ENCODE measurements at places on chromosomes 2 and 18.
A peak's percentile ranks its signal among the peaks of the same experiment; 100 is the strongest.

DNA sequence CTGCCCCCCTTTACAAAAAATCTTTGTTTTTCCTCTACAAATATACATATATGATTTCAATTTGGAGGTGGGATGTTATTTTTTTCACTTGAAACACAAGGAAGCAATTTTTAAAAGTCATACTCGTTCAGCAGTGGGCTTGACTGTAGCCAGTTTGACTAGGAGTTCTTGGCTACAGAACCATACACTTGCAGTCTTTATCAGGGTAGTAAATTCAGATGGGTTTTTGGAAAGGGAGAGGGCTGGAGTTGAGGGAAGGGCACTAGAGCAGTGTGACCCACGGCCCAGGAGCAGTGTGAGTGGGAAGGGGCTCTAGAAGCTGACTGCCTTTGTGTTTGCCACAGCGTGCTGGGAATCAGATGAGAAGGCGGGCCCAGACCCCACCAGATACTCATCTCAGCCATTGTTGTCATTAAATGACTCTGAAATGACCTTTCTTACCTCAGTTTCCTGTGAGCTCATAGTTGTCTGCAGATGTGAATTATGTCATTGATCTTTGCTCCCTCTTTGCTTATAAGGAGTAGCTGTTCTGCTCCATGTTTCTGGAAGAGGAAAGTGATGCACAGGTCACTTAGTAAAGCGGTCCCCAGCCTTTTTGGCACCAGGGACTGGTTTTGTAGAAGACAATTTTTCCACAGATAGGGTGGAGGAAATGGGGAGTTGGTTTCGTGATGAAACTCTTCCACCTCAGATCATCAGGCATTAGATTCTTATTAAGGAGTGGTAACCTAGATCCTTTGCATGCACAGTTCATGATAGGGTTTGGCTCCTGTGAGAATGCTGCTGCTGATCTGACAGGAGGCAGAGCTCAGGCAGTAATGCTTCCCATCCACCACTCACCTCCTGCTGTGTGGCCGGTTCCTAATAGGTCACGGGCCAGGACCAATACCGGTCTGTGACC is 116.8 kb downstream of the SPTBN1 start:
- DNase-seq: no peak

GRCh38 chr18:37502601-37503000 is 63.0 kb downstream of the CELF4 start:
- DNase-seq: no peak

DNA sequence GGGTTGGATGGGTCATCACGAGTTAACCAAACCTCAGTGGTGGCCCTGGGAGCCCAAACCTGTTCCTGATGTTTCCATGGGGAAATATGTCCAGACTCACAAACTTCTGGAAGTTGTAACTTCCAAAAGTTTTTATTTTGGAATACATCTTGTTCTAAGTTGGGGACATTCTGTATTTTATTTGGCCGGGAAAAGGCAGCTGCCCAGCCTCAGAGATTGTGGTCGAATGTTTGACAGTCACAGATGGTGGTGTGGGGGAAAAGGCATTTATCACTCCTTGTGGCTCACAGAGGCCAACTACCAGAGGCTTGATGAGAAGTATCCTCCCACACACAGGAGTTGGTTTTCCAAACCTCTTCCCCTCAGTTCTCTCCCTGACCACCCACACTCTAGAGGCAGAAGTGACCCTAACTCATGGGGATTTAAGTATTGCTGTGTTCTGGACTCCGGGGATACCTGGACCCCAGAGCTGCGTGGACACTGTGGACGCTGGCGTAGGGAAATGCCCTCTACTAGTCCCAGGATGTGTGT is 124.7 kb upstream of the PPP1CB start:
- no peak for DNase-seq

DNA sequence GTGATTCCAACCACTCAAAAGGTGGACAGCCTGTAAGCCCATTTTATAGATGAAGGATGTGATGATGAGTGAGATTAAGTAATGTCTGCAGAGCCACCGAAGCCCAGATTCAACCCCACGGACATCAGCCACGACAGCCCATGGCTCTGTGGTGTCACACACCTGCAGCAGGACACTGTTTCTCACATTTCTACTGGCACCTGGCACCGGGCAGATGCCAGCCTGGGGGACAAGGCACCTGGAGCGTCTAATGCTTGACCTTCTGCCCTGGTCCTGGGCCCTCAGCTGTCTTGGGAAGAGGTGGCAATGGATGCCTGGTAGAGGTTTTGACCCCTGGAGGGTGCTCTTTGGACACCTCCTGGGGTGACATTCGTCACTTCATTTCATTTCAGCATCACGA is 176.3 kb downstream of the ANAPC1 start:
- DNase-seq: no peak

- DNase-seq: no peak
Observed at GRCh38 chr2:129802290-129802689, 177.2 kb upstream of the RAB6C start.

DNA sequence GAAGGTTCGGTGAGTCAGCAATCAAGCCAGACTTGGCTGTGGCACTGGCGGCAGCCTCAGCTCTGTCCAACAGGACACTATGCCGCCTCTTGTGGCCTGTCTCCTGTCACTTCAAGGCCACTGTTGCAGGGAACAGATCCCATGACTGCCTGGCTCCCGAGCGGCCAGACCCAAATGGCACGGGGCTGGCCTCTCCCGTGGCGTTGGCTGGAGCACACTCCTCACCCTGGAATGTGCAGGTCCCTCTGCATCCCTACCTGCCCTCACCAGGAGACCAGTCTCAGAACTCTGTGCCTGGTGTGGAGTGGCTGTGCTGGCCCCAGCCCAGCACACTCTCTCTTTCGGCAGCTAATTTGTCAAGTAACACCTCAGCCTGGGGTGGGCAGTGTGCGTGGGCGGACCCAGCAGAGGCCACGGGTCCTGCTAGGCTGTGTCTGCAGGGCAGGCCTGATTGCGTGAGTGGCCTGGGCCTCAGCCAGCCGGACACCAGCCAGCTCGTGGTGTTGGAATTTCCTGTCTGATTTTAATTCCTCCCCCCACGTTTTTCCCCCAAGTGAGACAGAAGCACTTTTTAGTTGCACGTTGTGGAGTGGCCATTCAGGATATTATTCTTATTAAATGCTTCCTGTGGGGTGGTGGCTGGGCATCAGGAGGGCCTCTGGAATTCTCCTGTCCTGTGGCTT is 179.3 kb downstream of the GLI2 start:
- no peak for DNase-seq

DNA sequence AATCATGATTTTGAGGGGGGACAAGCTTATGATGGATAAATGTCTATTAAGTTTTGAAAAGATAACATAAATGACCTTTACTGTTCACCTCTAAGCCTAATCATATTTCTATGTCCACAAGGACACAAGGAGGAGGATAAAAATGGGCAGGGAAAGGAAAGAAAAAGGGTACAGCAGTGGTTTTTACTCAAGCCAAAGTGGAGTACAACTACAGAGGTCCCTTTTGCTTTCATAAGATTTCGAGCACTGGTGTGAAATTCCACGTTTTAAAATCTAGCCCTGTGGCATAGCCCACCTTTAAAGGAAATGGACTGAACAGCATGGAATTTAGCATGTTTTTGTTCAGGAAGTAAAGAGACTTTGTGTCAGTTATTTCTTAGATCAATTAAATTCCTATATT is 19.2 kb downstream of the FN1 start:
- no peak for DNase-seq

DNA sequence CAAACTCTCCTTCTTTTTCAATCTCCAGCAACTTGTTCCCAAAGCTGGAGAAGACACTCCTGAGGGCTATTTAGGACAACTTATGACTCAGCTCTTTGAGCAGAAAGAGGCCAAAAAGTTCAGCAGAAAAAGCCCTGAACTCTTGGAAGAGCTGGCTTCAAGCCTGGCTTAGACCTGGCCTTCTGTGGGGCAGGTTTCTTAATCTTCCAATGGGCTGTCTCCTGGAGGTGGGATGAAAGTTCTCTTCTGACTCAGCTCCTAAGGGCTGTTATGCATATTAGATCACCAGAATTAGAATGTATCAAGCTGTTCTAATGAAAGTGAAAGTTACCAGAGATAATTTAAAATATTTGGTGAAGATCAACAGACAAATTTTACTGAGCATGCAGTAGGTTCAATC is 129.4 kb downstream of the RAD51AP2 start:
- DNase-seq: no peak

DNA sequence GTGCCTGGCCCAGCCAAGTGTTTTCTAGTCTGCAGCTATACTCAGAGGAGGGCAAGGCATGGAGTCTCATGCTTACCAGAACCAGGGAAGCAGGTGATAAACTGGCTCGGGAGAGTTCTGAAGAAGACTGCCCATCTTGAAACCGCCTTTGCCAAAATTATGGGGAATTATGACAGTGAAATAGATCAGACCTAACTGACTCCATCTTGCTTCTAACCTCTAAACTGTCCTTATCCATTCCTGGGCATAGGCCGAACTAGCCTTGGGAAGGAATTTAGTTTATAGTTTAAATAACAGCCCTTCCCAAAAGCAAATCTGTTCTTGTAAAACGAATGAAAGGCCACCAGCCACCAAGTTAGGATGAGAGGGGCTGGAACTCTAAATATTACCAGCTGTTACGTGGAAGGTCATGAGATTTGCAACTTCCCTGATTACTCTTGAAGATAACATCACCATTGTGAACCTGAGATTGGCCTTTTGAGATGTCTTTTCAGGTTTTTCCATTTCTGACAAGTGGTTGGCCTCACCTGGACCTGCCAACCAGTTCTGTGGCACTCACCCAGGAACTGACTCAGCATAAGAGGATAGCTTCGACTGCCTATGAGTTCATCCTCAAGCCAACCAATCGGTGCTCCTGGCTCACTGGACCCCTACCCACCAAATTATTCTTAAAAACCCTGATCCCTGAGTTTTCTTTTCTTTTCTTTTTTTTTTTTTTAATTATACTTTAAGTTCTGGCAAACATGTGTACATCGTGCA is 23.4 kb downstream of the CHCHD5 start:
- DNase-seq: no peak

DNA sequence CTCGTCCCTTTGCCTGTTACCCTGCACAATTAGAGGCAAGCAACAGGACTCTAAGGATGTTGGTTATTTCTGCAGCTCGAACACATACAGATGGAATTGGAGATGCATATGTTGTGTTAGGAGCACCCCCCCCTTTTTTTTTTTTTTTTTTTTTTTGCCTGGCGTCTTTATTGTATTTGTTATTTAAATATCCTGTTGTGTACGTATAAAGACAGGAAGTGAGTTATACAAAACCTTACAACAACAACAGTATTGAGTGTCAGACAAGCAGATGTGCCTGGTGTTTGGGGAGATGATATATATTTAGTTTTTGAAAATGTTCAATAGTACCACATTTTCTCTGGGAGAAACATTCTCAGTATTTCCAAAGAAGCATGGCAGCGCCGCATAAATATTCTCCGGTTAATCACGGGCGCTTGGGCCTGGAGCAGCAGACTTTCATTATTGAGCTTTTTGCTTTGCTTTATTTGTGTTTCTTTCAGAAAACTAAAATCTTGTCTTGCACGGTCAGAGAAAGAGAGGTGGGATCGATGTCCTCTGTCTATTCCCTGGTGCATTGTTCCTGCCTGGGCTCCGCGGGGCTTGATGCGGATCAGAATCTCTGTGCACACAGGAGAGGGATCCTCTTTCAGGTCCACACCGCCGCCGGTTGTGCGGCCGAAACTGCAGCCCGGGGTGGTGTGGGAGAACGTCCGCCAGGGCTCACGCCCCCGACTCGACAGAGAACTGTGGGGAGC is 23.2 kb upstream of the ZNF516 start:
- DNase-seq: peak; percentile 67

GRCh38 chr2:227703280-227703732 is 14.5 kb downstream of the SLC19A3 start:
- DNase-seq: no peak

- DNase-seq: no peak
Observed at GRCh38 chr2:26644188-26644835, 3.1 kb upstream of the CIB4 start.

- no peak for DNase-seq
Observed at GRCh38 chr2:213187833-213188532, 36.6 kb upstream of the IKZF2 start.

- no peak for DNase-seq
Observed at GRCh38 chr2:207321514-207321913, 155.8 kb upstream of the KLF7 start.

DNA sequence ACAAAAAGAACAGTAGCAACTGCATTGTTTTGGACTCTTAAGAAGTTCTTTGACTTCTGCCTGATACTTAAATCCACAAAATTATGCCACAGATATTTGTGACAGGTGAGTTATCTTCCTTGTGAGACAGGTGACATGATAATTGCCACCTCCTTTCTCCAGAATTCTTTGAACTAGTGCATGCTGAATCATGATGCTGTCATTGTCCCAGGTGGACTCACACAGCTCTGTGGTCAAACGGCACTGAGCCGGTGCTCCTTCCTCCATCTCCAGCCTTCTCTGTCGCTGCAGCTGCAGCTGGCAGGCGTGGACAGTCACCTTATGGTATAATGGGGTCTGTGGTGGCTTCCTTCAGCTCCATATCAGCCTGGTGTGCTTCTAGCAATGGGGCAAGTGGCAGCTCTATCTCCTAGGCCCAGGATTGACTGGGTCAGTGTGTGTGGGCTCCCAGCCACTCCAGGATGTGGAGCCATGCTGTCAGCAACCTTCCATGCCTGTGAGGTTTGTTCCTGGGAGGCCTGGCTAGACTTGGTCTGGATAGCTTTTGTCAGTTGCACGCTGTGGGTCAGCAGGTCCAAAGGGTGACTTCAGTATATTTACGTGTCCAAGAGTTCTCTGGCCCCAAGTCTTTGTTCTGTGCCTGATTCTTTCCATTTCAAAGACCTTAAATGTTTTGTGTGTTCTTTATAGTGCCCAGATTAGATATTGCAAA is 15.7 kb downstream of the ARMC9 start:
- DNase-seq: no peak

- no peak for DNase-seq
Observed at GRCh38 chr2:241680827-241681599, 5.6 kb downstream of the DTYMK start.

DNA sequence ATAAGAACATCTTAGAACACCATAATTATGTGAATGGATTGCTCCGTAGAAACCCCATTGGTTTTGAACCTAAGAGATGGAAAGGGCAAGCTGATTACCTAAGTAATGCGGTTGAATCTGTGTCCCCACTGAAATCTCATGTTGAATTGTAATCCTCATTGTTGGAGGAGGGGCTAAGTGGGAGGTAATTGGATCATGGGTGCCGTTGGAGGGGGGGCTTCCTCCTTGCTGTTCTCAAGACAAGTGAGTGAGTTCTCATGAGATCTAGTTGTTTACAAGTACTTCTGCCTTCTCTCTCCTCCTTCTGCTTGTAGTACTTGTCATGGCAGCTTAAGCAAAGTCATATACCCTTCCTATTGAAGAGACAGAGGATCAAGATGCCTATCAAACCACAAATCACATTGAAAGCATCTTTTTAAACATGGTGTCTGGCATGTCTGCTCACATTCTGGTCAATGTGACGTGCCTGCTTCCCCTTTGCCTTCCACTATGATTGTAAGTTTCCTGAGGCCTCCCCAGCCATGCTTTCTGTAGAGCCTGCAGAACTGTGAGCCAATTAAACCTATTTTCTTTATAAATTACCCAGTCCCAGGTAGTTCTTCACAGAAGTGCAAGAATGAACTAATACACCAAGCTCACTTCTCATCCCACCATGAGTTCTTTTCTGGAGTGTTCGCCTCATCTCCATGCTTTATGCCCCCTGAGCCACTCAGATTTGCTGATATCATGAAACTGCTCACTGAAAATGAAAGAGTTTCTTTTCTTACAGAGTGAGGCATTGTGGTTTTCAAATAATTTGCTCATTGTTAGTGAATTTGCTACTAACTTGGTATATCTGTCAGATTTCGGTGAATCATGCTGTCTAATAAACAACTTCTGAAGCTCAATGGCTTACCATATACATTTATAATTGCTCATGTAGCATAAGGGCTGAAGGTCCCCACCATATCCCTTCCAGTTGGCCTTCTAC is 23.6 kb downstream of the KCNE4 start:
- DNase-seq: no peak
